CD4-positive, alpha-beta T cell treated with Interleukin-6 at 100 ng/mL for 8 hours (primary cell): ENCODE measurements at places on chromosomes 12 and 14.

- DNase-seq = no peak
These were observed 135.0 kb upstream of the LRIG3 start for GRCh38 chr12:59055204-59055860.

DNA sequence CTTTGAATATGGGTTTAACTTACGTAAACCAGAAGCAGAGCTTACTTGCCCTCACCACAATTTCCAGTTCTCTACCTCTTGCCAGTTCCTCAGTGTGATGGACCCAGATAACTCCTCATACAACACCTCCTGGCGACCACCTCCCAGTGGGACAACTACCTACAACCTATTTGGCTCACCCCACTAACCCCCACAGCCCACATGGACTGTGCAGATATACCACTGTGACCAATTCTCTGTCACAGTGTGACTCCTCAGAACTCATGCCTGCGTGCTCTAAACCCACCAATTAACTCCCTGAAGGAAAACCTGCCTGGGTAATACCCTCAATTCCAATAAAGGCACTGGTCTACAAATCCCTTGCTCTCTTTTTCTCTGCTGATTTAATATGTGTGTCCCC lies 311.7 kb downstream of the DIO2 start:
- DNase-seq = no peak

- DNase-seq = no peak
These were observed 10.7 kb downstream of the GLT1D1 start for GRCh38 chr12:128863957-128864356.

- no peak for DNase-seq
These were observed 79.4 kb downstream of the LIN7A start for GRCh38 chr12:80858356-80858755.

DNA sequence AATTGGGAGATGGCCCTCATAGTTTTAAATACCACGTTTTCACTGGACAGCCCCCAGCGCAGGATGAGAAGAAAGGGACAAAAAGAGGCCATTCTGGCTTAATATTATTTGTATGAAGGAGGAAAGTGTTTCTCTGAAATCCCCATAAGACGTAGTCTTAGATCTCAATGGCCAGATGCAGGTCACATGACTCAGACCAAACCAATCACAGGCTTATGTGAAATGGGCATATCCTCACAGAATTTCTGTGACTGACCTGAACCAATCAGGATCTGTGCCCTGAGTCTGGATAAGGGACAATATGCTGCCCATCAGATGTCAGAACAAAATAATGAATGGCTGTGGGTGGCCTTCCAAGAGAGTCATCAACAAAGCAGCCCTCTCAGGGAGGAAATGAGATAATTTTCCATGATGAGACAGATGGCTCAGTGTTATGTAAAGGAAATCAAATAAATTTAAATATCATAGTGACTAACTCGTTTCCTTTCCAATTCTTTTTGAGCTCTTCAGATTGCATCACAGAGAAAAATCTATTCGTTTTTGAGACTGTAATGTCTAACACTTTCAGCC lies 1009.5 kb upstream of the TMEM132C start:
- DNase-seq = no peak

GRCh38 chr12:45503899-45504298 lies 225.6 kb upstream of the ARID2 start:
- DNase-seq = no peak

DNA sequence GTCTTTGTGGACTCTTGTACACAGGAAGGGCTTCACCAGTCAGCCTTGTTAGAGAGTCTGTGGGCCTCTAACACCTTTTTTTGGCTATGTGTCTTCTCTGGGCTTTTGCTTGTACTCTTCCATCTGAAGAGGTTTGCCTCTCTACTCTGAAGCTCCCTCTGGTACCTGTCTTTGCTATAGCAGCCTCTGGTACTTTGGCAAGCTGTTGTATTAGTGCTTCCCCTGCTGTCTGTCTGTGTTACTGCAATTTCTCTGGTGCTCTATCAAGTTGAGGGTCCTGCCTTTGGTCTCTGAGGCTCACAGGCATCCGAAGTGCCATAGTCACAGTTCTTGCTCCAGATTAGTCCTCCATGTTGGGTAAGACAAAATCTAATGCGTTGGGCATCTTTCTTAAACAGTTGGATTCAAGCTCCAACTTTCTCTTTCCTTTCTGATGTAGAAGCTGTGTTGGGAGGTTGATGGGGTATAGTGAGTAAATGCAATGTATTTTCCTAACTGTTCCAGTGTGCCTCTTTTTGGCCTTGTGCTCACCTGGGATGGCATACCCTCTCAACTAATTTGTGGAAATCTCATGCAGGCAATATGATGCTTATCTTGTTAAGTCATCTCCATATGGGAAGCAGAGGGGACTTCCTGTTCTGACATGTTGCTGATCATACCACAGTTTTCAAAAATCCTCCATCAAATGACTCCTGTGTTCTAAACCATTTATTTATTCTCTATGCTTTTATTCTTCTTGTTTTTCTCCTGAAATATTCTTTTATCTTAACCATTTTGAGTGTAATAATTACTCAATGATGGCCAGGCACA lies 88.8 kb downstream of the ATF7IP start:
- peak; percentile 34 for DNase-seq

- DNase-seq = no peak
These were observed 48.6 kb upstream of the PRMT8 start for GRCh38 chr12:3442397-3442796.

- no peak for DNase-seq
These were observed 81.9 kb upstream of the ZFP36L1 start for GRCh38 chr14:68874746-68875155.

- DNase-seq = no peak
These were observed 359.8 kb downstream of the ATP23 start for GRCh38 chr12:58301038-58301729.

DNA sequence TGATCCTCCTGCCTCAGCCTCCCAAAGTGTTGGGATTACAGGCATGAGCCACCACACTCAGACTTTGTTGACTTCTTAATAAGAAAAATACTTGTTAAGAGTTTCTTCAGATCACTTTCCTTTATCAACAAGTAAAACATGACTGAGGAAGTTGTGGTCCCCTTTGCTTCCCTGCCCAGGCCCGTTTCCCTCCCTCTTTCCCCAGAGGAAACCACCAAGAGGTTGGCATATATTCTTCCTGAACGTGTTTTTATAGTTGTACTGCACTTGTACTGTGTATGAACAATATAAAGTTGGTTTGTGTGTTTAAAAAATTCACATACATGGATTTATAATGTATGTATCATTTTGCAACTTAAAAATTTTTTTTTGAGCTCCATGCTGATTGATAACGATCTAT lies 28.4 kb downstream of the PTPN11 start:
- DNase-seq = no peak

GRCh38 chr12:81811778-81812125 lies 52.6 kb upstream of the PPFIA2 start:
- DNase-seq = no peak

DNA sequence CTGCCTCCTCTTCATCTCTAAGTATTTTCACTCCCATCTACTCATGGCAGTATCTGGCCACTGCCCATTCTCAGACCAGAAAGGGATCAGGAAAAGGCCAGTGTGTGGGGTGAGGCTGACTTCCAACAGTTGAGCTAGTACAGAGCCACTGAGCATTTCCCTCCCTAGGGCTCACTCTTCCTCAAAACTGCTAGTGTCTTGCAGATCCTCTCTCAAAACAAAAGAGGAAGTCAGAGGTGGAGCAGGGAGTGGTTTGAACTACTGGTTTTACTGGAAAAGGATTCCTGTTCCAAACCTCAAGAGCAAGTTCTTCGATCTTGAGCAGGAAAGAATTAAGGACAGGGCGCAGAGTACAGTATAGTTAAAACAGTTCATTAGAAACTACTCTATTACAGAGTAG lies 11.7 kb upstream of the RNASE10 start:
- DNase-seq = no peak

DNA sequence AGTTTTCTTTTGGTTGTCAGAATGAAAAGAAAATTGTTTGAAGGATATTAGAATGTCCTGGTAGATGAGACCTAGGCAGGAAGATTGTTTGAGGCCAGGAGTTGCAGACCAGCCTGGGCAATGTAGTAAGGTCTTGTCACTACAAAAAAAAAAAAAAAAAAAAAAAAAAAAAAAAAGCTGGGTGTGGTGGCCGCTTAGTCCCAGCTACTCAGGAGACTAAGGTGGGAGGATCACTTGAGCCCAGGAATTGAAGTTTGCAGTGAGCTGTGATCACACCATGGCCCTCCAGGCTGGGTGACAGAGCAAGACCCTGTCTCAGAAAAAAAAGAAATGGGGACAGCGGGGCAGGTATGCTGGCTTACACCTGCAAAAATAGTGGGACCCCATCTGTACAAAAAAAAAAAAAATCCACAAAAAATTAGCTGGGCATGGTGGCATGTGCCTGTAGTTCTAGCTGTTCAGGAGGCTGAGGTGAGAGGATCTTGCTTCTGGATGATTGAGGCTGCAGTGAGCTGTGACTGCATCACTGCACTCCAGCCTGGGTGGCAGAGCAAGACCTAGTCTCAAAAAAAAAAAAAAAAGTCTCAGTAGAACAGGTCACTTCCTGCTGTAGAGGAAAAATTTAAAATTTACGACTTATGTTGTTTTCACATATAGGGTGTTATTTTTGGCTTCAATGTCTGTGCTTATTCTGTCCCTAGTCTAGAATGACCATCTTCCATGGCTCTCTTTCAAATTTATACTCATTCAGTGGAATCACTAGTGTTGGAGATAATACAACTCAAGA lies 70.7 kb downstream of the PPHLN1 start:
- no peak for DNase-seq

- no peak for DNase-seq
These were observed 53.2 kb downstream of the TESC start for GRCh38 chr12:117046011-117046369.

- no peak for DNase-seq
These were observed 460.6 kb downstream of the CCDC91 start for GRCh38 chr12:28650906-28651305.

DNA sequence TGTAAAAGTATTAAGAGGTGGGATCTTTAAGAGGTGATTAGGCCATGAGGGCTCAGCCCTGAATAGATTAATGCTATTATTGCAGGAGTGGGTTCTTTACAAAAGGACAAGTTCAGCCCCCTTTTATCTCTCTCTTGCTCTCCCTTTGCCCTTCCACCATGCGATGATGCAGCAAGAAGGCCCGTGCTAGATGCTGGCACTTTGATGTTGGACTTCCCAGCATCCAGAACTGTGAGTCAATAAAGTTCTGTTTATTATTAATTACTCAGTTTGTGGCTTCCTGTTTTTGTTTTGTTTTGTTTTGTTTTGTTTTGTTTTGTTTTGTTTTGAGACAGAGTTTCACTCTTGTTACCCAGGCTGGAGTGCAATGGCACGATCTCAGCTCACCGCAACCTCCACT lies 10.1 kb downstream of the RNASE1 start:
- no peak for DNase-seq

DNA sequence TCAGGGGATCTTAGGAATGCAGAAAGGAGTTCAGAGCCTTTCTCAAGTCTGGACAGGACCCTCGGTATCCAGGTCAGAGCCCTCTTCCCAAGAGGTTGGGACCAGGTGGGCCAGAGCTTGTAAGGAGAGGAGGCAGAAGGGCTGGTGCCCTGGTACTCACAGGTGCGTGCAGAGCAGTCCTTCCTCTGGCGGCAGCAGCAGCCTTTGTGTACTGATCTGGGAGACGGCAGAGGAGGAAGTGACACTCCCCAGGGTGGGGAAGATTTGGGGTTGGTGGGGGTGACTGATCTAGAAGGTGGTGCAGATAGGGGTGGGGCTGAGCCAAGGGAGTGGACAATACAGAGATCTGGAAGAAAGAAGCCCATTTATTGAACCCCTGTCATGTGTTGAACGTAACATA lies at the start of gene ITGB7:
ITGB7 (minus strand) TSS at position 210 of the 400 bp plus-strand sequence. CDS start 6,808 bp downstream, outside the sequence.
- peak; percentile 80 for DNase-seq

DNA sequence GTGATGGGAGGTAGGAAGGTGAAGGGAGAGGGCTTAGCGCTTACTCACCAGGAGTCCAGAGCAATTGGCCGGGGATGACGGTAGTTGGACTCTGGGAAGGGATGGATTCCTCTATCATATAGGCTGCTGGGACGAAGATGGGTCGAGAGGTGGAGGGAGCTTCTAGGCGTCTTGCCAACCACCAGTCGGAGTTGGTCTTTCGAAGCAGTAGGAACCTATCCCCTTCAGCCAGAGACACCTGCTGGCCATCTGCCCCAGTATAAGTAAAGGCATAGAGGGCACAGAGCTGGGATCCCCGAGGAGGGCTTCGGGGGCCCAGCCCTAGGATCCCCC lies 657 bp downstream of the ARHGAP9 start:
- DNase-seq = no peak

DNA sequence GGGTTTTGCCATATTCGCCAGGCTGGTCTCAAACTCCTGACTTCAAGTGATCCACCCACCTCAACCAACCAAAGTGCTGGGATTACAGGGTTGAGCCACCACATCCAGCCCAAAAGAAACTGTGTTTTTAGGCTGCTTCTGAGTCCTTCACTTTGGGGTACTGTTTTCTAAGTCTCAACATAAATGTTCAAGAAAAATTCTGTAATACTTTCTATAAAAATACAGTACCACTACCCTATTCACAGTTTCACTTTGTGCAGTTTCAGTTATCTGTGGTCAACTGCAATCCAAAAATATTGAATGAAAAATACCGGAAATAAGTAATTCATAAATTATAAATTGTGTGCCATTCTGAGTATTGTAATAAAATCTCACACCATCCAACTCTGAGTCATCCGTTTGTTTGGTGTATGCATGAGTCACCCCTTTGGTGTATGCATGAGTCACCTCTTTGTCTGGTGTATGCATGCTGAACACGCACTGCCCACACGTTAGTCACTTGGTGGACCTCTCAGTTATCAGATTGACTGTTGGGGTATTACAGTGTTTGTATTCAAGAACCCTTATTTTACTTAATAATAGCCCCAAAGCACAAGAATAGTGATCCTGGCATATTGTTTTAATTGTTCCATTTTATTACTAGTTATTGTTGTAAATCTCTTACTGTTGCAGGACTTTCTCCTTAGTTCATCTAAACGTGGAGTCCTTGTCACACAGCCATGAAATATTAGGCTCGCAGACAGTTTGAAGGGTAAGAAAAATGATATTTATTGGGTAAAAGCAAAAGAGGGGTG lies 190.2 kb downstream of the FSCB start:
- DNase-seq = no peak

DNA sequence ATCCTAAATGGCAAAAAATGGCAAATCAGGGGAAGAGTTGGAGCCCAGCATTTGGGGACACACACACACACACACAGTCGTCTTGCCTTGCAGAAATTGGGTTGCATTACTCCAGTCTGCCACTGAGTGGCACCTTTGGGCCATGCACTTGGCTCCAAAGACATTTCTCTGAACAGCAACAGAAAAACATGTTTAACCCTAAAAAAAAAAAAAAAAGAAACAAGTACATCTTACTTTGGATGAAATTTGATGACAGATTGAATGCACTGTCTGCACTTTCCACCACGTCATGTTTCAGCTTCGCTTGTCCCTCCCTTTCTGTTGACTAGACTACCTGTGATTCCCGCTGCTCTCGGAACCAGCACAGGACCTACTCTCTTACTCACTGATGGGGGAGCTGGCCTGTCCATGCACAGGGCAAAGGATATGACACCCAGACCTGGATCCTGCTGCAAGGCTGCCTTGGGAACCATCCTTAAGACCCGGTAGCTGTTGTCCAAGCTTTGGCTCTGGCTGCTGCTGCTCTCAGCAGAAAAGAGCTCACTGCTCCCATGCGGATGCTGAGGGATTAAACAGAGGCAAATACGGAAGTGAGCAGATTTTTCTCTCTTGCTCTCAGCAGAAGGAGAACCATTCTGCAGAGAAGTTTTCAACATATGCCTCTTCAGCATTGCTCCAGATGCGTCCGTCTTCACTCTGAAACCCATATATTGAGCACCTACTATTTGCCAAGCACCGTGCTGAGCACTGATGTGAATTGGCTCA lies 376.8 kb downstream of the DPF3 start:
- DNase-seq = peak; percentile 72
